ENCODE measurements at places on chromosomes 7 and 10.

GRCh38 chr7:15719311-15719710, 32.8 kb upstream of the MEOX2 start:
- no peak for DNase-seq

GRCh38 chr7:117086788-117087187, 133.5 kb downstream of the ST7 start:
- DNase-seq, result no peak

GRCh38 chr10:79081353-79082034, 12.7 kb downstream of the ZMIZ1 start:
- DNase-seq, result no peak

GRCh38 chr7:3879355-3880075, 578.5 kb downstream of the SDK1 start:
- no peak for DNase-seq

GRCh38 chr10:31769564-31769963, 159.1 kb downstream of the ARHGAP12 start:
- no peak for DNase-seq

DNA sequence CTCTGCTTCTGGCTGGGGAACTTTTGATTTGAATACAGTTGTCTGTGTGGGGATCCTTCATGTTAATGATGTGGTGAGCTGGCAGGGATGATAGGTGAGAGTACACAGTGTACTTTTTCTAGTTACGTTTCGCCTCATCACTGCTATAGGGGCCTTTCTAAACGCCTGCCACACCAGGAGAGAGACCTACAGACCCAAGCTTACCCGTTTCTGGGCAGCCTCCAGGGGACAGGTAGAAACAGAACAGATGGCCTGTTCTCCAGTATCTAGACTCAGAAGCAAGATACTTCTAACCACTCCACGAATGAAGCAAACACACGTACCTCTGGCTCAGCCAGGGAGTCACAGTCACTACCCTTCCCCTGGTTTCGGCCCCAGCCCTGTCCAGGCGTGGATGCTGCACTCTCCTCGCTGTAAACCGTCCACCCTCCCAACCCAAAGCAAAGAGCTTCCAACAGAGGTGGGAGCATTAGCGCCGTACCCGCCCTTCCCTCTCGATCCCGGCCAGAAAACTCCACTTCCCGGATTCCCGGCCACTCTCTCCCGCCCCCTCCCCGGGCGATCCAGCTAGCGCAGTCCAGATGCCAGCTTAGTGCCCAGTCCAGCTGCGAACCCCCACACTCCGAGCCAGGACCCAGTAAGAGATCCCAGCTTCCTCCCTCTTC, 1.2 kb downstream of the CCDC6 start:
- DNase-seq, result no peak

- DNase-seq, result no peak
Observed at GRCh38 chr10:79405995-79406515, 39.4 kb downstream of the ZCCHC24 start.

DNA sequence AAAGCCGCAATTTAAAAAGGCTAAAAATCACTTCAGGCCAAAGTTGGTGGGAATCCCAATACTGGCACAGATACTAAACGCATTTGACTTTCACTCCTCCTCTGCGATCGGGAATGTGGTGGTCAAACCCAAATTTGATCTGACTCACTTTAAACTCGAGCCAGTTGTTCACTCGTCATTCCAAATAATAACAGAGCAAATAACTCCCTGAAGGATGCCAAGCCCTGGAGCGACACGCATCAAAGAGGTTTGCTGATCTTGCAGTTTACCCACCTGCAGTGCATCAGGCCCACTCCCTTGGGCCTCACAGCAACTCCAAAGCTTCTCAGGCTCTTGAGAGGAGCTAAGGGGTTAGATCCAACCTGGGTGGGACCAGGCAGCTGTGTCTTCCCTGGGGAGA, 12.2 kb downstream of the PTN start:
- no peak for DNase-seq

DNA sequence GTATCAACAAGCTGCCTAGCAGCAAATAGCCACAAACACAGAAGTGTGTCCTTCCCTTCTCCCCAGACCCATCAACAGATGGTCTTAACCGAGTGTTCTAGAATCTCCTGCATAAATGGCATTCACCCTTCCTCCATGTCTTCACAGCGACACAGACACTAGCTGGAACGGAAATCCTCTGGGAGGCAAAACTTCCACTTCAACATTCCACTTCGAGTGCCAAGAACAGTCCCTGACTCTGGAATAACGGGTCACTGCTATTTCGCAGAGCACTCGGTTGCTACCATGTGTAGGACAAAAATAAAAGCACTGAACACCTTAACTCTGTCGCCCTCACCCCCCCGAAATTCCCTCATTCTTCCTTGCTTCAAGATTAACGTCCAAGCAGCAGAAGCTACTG, 65.1 kb downstream of the SFMBT2 start:
- no peak for DNase-seq

- DNase-seq, result no peak
Observed at GRCh38 chr7:3463696-3464095, 162.6 kb downstream of the SDK1 start.

DNA sequence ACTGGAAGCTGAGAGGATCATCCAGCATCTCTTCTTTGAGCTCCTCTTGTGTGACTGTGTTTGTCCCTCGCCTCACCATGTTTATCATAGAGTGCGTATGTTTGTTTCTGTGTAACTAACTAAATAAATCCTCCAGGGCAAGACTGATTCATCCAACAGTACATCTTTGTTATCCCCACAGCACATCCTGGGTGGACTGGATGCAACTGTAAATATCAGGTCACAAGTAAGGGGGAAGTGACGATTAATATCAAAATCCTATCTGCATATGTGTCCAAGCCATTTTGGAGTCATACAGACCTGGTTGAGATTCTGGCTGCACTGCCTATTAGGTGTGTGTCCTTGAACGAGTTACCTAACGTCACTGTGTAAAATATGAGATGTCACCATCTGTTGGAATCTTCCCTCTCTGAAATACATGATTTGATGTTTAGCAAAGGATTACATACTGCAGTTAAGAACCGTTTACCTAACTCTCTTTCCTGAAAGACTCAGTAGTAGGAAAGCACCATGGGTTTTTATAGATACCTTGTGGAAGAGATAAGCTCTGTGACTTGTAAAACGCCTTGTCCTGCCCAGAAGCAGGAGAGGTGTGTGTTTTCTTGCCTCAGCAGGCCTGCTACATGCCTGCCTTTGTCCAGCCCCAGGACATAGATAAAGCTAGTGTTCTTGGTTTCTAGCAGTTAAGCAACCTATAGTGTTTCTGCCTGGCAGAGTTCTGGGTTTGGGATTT, 25.8 kb downstream of the WBP1L start:
- no peak for DNase-seq

DNA sequence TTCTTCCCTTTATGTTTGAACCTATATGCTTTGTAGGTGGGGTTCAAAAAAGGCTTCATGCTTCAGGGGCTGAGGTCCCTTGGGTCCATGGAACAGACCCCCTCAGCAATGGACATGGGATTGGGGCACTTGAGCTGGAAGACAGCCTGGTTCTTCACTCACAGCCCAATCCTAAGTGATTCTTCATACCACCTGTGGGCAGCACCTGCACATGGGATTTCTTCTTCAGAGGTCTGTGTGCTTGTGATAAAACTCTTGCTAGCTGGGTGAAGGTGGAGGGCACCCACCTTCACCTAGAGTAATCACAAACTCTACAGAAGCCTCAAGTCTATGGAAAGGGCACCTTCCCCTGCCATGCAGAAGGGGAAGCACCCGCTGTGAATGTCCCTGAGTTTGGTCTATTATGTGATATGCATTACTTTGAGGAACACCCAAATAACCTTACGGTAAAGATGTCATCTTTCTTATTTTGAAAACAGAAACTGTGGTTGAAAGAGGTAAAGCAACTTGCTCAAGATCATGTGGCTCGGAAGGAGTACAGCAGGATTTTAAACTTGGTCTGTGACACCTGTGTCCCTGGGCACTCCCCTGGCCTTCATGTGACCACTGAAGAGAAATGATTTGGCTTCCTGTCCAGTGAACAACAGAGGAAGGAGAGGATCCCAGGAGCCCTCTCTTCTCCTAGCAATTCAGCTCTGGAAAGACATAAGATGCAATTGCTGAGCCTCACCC, 469.5 kb upstream of the ZMIZ1 start:
- no peak for DNase-seq

DNA sequence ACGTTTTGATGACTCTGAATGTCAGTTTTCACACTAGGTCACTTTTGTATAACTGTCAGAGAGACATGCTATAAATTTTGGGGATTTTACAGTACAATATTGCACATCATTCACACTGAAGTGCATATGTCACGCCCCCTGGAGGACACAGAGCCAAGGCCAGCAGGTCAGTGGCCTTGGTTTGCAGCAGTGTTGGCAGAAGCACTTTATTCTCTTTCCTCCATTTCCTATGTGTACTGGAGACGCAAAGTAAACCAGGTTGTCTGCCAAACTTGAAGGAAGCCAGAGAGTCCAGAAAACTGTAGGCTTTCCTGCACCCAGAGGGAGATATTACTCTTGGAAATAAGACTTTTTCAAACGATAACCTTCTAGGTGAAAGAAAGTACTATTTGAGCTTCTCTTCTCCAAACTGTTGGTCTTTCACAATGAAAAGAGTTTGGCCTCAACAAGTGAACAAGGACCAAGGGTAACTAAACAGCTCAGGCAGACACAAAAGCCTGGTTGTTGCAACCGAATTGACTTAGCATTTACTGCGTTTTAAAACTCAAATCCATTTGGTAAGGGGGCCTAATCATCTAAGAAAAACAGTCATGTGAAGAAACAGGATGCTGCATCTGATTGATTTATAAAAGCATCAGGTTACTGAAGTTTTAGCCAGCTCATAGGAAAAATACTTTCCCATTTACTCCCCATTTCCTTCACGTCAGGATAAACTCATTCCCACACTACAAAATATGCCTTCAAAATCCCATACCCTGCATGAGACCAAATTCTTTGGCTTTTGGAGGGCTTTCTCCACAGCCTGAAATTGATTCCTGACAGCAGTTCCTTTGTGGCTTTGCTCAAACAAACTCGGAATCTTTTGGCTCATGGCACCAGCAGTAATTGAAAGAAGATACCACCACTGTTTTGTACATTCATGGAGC, 83.0 kb upstream of the SEC61G start:
- no peak for DNase-seq

DNA sequence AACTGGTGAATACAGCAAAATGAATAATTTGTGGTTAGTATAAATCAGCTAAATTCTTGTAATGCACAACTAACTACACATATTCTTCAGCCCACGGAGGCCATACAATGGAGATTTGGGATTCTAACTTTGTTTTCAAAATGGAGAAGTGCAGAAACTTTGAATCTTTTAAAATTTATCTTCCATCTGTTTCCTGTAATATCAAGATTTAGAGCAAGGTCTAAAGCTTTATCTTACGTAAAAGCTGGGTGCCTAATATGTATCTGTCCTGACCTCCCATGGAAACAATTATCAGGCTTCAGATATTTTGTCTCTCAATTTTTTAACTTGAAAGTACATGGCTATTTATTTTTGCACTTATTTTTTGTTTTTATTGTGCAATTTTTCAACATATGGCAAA, 5.0 kb upstream of the AHR start:
- DNase-seq, result no peak

GRCh38 chr7:32103361-32103760, 33.2 kb upstream of the PDE1C start:
- DNase-seq, result no peak

DNA sequence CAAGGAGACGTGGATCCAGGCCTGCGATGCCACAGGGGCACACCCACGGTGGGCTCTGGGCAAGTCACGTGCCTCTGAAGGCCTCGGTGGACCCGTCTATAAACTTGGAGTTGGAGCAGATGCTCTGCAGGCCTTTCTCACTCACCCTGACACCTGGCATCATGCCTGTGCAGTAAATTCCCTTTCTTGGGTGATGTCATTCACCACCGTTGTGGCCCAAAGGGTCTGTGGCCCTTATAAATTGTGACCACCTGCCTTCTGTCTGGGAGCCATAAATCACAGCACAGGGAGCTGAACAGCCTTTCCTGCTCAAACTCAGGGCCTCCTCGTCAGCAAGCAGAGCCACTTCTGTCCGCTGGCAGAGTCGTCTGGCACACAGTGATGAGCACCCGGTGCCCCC, 52.2 kb downstream of the GPAM start:
- DNase-seq, result no peak

DNA sequence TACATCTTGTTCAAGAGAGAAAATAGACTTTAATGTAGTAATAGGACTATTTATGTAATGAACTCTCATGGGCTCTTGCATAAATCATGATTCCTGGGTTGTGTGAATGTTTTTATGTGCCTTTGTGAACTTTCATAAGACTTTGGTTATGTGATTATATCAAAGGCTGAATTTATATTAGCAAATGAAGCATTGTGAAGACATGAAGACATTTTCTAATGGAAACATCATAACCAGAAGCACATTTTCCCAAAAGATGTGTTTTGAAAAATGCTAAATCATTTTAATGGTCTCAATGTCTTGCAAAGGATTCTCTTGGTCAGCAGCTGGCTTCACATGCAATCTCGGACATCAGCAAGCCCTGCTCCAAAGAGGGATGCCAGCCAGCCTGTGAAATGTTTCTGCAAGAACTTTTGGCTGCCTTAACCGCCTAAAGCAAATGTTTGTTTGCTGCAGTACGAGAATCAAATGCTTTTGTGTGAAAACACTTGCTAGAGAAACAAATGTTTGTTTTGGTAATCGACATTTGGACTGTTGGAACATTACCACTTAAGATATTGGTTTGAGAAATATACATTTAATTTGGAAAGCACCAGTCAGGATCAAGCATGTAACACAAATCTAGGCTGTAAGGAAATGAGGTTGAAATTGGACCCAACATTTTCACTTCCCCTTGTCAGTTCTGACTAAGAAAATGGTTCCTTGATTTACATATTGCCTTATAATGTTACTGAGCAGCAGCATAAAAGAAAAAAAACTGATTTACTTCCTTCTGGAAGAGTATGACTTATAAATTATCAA, 102.1 kb downstream of the RTKN2 start:
- DNase-seq, result no peak

- no peak for DNase-seq
Observed at GRCh38 chr7:51255536-51256208, 60.9 kb downstream of the COBL start.

DNA sequence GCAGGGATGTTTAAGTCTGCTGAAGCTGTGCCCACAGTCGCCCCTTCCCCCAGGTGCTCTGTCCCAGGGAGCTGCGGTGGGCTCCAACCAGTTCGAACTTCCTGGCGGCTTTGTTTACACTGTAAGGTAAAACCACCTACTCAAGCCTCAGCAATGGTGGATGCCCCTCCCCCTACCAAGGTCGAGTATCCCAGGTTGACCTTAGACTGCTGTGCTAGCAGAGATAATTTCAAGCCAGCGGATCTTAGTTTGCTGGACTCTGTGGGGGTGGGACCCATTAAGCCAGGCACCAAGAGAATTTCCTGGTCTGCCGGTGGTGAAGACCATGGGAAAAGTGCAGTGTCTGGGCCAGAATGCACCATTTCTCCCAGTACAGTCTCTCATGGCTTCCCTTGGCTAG, 56.0 kb downstream of the CCDC7 start:
- no peak for DNase-seq

Data from activated naive CD4-positive, alpha-beta T cell (primary cell).